LoVo (cell line): ENCODE measurements at places on chromosomes 11 and 22.

DNA sequence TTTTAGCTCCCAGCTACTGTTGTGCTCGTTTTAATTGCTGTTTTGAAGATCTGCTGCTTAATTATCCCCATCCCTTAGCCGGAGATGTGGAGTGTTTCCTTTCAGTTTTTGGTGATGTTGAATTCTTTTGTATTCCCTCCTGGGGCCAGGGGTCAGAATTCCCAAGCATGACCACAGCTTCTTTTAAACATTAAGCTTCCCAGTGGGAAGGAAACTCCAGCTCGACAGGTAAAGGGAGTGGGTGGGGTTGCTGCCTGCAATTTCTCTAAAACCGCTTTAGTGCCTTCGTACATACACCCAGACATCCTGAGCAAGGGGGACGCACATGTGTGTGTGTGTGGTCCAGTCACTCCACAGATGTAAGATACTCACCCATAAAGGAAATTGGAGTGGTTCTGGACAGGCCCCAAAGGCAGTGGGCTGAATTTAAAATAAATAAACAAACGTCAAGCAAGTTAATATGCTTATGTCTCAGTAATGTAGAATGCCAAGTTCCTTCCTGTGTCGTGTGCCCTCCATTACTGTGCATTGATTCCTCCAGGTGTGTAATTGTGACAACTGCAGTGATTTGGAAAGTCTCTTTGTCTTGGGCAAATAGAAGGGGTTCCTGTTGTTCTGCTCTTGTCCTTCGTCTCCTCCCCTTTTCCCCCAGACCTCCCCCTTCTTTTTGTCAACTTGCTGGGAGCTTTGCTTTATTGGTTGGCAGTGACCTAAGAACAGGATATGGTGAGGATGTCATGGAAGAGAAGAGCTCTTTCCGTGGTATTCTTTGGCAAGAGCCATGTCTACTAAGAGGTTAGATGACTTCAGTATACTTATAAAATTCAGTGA is 19.2 kb upstream of the ADSL start:
- no peak for DNase-seq

DNA sequence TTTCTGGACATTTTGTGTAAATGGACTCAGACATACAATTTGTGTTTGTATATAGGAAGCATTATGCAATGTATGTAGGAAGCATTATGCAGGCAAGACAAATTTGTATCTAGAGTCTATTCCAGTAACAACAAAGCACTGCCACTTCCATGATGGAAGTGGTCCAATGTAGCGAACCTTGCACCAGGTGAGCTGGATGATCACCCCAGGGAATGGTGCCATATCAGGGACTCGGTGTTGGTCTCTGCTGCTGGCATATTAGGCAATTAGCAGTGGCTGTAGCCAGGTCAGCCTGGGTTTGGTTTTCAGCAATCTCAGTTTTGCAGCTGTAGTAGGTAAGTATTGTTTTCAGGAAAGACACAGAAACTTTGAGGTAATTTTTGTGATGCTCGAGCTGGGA is 12.8 kb downstream of the ZFP91 start:
- DNase-seq: no peak

- no peak for DNase-seq
Measured at GRCh38 chr11:65897020-65897471, 3.1 kb downstream of the FOSL1 start.

GRCh38 chr11:563066-563811 is 2.5 kb downstream of the RASSF7 start:
- DNase-seq: no peak

- DNase-seq: no peak
Measured at GRCh38 chr22:38014083-38014482, 29.7 kb upstream of the SOX10 start.

GRCh38 chr11:45889966-45890365 is 4.5 kb downstream of the MAPK8IP1 start:
- DNase-seq: no peak

DNA sequence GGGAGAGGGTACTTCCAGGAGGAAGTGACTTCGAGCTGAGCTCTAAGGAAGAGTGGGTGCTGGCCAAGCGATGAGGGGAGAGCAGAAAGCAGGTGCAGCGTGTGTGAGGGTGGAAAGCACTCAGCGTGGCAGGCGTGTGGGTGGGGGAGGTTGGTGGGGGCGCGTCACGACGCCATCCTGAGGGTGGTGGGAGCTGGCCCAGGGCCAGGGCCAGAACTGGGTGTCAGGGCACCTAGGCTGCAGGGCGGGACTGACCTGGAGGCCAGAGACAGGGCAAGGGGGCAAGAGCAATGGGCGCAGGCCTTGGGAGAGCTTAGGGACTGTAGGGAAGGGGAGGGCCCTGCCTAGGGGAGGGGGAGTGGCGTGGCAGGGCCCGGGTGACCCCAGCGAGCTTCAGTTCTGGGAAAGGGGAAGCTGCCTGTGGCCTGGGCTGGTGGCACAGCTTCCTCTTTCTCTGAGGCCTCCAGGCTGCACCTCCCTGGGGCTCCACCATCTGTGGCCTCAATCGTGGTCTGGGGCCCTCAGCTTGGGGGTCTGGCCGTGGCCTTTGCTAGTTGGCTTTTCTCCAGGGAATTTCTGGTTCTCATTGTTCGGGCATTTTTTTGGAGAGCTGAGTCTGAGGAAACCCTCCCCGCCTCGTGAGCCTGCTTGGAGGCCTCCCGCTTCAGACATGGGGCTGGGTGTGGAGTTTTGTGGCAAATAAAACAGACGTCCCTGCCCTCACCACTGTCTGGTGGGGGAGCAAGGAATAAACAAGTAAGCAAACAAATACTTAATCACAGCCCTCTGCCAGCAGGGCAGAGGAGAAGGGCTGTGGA is 8.9 kb downstream of the RELT start:
- no peak for DNase-seq

DNA sequence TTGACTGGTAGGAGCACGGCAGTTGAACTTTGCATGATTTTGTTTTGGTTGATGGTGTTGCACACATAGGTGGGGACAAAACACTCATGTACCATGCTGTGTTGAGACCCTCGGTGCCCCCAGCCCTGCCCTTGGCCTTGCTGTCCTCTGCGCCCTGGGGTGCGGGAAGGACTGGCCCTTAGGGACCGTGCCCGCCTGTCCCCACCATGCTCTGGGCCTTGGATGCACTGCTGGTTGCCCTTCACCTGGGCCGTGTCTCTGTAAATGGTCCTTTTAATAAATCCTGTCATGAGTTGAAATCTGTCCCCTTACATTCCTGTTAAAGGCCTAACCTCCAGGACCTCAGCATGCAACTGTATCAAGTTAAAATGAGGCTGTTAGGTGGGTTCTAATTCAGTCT is 102.3 kb upstream of the ANO1 start:
- DNase-seq: no peak

DNA sequence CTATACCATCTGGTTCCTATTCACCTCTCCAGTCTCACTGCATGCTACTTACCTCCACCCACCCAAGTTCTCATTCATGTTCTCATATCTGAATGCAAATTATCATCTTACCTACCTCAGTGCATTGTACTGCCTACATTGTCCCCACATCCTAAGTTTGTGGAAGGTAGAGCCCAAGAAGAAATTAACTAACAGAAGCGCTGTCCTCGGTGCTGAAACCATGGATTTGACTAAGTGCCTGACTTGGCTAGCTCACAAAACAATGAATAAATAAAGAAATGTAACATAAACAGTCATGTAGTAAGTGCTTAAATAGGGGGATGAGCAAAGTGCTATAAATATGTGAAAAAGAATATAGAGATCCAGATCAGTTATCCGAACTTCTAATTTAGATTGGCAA is 63.2 kb downstream of the GRIA4 start:
- peak; percentile 40 for DNase-seq

DNA sequence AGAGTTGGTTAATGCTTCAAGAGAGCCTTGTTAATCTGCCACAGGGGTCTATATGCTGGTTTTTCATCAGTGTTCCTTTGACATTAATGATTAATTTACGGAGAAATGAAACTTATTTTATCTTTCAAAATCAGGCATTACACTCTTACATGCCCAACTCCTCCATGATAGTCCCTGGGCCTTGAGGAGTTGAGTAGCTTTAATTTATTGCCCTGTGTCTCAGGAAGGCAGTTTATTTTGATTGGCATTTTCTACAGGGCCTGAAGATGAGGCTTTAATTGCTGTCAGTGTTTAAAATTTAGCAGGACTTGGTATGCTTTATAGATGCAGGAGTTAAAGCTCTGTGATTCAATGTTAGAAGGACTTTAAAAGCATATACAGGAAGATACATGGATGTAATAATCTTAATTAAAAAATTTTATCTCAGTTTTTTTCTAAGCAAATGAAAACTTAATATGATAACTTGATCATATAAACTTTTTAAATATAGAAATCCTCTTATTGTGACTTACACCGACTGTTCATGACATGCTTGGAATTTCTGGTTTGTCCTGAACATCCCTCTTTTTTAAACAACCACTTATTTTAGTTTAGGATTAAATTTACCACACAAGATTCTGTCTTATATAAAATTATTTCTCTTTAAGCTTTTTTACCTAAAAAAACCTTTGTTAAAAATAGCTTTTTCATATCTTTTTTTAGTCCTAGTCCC is 12.2 kb downstream of the GLYAT start:
- DNase-seq: no peak

GRCh38 chr22:37894939-37895670 is 11.0 kb upstream of the MICALL1 start:
- peak; percentile 39 for DNase-seq

GRCh38 chr11:74487875-74488274 is 5.6 kb downstream of the LIPT2 start:
- no peak for DNase-seq

- DNase-seq: no peak
Measured at GRCh38 chr11:102430158-102430836, 22.3 kb downstream of the TMEM123 start.

GRCh38 chr11:40826601-40827000 is 632.9 kb downstream of the LRRC4C start:
- DNase-seq: no peak

DNA sequence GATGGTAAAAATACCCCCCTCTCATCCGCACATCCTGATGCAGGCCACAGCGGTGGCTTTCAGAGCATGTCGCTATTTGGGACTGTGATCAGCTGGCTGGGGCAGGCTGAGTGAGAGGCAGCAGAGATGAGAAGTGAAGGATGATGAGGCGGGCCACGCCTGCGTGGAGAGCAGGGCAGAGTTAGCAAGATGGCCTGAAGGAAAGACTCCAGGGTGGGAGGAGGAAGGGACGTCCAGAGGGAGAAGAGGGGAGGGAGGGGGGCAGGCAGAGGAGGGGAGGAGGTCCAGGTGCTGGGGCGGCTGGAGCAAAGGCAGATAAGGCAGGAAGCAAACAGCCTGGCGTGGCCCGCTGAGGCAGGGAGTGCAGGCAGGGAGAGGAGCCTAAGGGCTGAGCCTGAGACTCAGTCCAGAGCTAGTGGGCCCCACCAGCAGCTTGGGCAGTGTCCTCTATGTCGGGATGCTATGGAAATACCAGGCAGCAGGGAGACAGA is 29.1 kb downstream of the LRFN4 start:
- no peak for DNase-seq

DNA sequence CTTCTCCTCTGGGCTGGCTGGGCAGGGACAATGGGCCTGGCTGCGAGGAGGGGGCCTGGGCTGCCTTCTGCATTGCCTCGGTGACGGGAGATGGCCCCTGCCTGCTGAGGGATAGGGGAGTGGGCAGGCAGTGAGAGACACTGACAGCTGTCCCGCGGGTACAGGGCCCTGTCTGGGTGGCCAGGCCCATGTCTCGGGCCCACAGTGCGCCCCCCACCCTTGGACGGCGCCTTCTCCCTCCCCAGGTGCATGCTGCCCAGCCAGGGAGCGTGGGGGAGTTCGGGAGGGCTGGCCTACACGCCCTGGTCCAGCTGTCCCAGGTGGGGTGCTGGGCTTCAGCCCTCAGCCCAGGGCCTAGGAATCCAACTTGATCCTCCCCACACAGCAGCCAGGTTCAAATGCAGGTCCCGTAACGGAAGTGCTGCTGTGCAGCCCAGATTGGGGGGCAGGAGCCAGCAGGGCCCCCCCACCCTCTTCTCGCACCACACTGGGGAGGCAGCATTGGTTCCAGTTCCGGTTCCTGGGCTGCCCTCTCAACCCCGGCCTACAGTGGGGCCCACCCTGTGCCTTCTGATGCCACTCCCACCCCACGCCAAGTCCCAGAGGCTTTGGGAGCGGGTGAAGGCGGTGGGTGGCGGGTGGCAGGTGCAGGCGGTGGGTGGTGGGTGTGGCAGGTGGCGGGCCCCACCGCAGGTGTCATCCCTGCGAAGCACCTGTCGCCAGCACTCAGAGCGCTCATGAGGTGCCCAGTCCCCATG is 7.3 kb upstream of the TSSC4 start:
- no peak for DNase-seq

- DNase-seq: no peak
Measured at GRCh38 chr22:42443240-42444076, 11.3 kb upstream of the NFAM1 start.

DNA sequence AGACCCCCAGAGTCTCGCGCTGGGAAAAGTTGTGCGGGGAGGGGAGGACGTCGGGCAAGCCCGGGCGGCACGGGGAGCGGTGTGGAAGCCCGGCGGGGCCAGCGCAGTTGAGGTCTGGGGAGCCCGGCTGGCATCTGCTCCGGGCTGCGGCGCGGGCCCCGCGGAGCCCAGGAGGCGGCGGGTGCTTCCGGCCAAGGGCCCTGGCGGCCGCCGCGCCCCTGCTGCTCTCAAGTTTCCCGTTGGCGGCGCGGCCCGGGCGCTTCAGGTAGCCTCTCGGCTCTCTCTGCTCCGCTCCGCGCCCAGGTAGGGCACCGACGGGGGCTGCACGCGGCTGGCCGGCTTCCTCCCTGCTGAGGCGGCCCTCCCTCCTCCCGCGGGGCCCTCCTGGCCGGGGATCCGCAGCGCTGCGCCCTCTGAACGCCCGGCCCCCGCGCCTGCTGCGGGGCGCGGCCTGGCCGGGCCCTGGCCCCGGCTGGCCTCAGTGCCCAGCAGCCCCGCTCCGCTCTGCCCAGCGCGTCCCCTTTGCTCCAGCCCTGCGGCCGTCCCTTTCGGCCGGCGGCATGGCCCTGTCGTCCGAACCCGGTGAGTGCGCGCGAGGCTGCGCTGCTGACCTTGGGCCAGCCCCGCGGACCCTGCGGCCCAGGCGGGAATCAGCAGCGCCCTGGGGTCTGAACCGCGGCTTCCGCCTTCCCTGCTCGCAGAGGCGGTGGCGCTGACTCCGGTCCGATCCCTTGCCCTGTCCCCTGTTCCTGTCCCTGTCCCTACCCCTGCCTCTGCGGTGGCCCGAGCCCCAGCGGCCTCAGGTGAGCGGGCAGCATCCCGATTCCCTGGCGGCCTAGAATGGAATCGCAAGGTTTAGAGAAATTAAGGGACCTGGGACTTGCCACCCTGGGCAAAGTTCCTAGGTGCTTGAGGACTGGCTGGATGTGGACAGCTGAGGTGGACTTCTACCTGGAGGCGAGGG is 4.3 kb upstream of the AMPD3 start:
- DNase-seq: peak; percentile 83

- DNase-seq: peak; percentile 58
Measured at GRCh38 chr22:41966607-41967240, 2.5 kb upstream of the SEPTIN3 start.
